ENCODE measurements at places on chromosomes 12 and 14.

DNA sequence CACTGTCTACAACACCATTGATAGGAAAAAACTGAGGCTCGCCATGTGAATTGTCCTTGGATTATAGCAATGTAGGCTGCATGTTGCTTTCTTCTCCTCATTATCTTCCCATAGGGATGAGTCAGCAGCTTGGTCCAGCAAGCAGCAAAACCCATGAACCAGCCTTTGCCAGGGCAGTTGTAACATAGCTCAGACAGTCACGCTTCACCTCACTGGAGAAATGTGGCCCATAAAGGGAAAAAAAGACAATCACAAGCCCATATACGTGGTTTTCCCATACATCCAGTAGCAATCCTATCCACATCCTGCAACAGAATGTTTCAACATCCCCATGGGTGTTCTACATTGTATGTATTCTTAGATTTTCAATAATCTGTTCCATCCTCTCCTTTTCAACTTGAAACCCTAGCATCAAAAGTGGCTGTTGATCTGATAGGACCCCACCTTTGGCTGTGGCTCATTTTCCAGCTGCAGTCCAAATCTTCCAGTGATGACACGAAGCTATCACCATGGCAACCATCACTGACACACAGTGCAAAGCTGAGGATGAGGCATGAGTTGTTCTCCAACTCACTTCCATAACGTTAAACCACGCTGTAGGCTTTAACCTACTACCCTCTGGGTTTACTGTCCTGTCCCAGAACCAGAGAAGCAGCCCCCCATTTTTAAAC is 34.0 kb downstream of the GRIN2B start:
- DNase-seq, result peak; percentile 10

DNA sequence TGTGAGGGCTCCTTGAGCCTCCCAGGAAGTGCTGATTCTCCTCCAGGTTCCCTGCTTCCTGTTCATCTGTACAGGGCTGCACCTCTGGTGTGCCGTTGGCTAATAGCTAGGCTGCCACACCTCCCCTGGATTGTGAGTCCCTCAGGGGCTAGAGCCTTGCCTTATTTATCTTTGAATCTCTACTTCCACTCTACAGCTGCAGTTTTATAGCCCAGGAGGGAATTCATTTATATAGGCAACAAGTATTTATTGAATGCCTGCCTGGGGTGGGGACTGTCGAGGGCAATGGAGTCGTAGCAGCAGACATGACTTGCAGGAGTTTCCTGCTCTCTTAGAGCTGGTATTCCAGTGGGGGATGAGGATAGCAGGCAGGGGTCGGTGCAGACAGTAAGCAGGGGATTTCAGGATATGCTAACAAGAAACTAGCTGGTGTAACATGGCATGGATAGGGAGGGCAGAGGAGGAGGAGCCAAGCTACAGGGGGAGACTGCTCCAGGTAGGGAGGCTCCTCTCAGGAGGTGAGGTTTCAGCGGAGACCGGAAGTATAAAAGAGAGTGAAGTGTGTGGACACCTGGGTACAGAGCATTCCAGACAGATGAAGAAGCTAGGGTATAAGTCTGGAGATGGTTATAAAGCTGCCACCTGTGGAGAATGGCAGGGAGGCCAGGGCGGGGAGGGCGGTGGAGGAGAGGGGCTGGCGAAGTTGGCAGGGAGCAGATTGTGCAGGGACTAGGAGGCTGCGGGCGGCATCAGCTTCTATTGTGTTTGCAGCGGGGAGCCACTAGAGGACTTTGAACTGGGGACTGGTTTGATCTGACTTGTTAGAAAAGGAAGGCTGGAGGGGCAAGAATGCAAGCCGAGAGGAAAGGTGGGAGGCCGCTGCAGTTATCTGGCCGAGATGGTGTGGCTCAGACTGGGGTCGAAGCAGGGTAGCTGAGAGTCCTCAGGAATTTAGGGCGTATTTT is 17.2 kb downstream of the USP30 start:
- DNase-seq, result no peak

- no peak for DNase-seq
Measured at GRCh38 chr12:24360057-24360456, 410.6 kb upstream of the SOX5 start.

DNA sequence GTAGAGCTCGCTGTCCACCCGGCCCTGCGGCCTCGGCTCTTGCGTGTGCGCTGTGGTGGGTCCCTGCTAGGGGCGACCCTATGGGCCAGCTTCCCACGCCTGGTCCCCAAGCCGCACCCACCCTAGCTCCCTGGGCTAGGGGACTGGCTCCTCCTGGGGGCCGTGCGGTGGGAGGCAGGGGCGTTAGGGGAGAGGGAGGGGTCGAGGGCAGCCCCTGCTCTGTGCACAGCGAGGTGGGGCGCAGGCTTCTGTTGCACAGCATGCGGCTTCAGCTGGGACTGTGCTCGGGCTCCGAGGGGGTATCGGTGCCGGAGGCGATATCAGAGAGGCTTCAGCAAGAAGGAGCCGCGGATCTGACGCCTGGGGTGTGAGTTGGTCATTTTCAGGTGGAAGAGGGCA is 86.1 kb downstream of the ALG10 start:
- no peak for DNase-seq

DNA sequence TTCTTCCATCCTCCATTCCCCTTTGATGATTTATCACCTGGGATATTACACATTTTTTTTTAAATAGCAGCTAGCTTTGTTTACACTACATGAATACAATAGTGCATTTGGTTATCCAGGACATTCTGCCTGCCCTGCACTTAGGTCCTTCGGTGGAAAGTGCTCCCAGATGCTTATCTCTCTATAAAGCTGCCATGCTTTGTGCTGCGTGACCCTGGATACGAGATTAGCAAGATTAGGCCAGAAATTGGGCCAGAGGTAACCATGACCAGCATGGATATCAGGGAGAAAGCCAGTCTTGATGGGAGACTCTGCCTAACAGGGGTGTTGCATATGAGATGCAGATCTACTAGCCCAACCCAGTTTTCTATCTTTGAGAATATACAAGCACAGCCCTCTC is 12.1 kb upstream of the KRT83 start:
- DNase-seq, result no peak
